ENCODE measurements at places on chromosomes 6 and 20. TPM values are rescaled to one million over a fixed set of nuclear protein-coding genes. Genes with fewer than 3 reads are reported as not detected.

- no peak overlapping the region for H3K4me3 ChIP-seq
- no peak for DNase-seq
- no peaks in the 10 kb centered on the region for H3K27me3 ChIP-seq
- H3K27ac ChIP-seq: no peak overlapping the region
- H3K4me1 ChIP-seq: no peaks in the 10 kb centered on the region
These were observed 13.8 kb downstream of the TGM6 start for GRCh38 chr20:2394411-2395055.

DNA sequence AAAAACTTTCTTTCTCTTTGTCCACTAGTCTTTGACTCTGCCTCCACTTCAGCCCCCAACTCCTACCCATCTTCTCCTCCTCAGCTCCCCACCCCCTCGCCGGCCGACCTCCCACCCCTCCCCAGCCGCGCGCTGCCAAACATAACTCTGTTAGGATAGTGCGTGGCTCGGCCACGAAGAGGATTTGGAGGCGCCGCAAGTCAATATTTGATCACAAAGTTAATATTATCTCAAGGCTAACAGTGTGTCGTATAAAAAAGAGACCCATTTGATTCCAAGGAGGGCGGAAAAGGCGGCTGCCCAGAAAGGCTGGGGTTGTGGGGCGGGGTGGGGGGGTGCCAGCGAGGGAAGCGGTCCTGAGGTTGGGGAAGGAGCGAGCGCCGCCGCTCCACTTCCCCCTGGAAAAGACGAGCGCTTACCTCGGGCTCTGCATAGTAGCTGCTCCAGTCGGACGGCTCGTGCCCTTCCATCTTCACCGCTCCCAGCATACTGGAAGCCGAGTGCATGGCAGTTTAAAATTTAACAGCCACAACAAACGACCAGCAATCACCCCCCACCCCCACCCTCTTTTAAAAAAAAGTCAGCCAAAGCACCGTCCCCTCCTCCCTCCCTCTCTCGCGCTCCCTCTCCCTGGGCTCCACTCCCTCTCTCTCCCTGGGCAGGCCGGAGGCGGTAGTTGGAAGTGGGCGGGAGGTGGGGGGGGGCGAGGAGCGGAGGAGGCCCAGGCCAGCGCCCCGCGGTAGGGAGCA lies 425 bp downstream of the FOXA2 start:
- H3K4me3 ChIP-seq: no peak overlapping the region
- H3K27me3 ChIP-seq: peaks cover 95% of the 10 kb centered on the region
- DNase-seq: no peak
- no peak overlapping the region for H3K27ac ChIP-seq

The FLRT3 gene
- 5.6 TPM for total RNA-seq

The OR2B6 gene
- not detected for total RNA-seq

The KCNK16 gene
- not detected for total RNA-seq

The GPX5 gene
- not detected for total RNA-seq
